ENCODE measurements at places on chromosomes 4 and X. TPM values are rescaled to one million over a fixed set of nuclear protein-coding genes. Genes with fewer than 3 reads are reported as not detected.
A peak's percentile ranks its signal among the peaks of the same experiment; 100 is the strongest.

GRCh38 chrX:121254336-121254735 lies 206.9 kb downstream of the GLUD2 start:
- DNase-seq: no peak

DNA sequence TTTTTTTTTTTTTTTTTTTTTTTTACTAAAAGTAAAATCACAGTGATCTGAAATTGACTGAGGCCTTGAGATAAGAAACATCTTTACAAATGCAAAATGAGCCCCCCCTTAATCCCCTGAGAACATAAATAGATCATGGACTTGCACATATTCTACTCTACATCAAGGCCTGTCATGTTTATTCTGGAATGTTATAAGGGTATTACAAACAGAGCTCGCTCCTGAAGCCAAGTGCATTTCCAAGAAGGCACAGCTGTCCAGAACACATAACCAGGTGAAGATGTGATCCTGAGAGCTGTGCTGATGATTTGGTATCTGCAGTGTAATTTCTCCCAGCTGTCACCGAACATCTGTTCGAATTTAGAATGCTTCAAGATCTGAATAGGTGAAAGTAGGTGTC lies 384.5 kb downstream of the GPAT3 start:
- DNase-seq: no peak

DNA sequence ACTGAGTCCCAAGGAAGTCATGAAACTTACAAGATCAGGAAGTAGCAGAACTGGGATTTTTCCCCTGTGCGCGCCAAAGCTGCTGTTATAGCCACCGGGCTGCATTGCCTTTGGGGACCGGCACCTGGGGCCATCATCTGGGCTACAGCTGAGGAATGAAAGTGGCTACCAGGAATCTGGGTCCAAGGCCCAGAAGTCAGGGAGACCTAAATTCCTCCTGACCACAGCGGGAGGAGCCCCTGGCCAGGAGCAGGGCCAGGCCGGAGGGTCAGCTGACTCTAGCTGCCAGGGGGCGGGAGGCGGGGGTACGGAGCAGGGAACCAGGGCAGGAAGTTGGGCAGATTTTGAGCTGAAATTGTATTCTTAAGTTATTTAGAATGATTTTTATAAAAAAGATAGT lies 242.4 kb downstream of the EVC2 start:
- DNase-seq: no peak

DNA sequence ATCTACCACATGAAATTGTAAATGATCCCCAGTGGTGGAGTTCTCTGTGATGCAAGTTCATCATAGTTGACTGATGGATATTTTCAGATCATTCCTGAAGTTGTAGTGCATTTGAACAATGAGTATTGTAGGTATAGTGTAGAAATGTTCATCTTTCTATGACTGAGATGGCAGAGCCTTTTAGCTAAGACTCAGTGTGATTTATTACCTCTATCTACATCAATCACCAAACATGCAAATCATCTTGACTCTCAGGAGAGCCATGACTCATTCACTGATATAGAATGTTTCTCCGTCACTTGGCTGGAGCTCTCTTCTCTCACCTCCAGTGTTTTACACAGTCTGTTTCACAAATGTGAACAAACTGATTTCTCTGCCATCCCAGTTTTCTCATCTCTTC lies 392.6 kb downstream of the IL1RAPL1 start:
- DNase-seq: no peak

DNA sequence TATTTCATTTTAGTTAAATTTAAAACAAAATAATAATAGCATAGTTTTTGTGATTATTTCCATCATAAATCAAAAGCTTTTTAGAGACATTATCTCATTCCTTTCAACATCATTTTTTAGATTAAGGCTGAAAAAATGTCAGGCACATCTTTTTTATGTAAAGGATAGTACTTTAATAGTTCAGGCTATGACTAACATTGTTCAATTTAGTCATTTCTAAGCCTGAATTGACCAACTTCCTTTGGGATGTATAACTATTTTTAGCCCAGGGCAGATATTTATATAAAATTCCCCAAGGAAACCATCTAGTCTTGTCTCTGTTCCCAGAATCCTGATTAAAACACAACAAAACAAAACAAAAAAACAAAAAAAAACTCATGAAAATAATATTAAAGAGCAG lies 145.6 kb upstream of the PCDH18 start:
- no peak for DNase-seq

GRCh38 chrX:12580548-12580947 lies 210.7 kb upstream of the PRPS2 start:
- no peak for DNase-seq

- no peak for DNase-seq
These were observed 81.8 kb downstream of the CPZ start for GRCh38 chr4:8674311-8674885.

- peak; percentile 80 for DNase-seq
These were observed 31.6 kb downstream of the MTHFD2L start for GRCh38 chr4:74189331-74190043.

DNA sequence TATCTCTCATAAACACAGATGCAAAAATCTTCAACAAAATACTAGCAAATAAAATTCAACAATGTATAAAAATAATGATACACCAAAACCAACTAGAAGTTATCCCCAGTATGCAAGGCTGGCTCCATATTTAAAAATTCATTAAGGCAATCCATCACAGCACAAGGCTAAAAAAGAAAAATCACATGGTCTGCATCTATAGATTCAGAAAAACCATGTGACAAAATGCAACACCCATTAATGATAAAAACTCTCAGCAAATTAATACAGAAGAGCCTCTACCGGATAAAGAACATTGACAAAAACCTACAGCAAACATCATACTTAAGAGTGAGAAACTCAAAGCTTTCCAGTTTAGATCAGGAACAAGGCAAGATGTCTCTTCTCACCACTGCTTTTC lies 182.6 kb downstream of the COL25A1 start:
- DNase-seq: no peak

DNA sequence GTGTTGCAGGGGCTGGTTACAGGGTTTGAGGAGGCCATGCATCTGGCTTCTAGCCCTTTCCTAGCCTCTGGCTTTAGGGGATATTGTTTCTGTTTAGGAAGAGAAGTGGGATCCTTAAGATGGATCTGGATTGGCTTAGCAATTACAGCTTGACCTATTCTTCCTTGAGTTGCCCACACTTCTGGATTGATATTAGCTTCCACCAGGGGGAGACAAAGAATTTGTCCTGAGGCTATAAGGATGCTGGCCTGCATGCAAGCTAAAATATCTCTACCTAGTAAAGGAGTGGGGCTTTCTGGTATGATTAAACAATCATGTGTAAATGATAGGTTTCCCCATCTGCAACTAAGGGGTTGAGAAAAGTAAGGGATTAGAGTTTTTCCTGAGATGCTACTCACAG lies 117.2 kb downstream of the TEX13C start:
- DNase-seq: no peak

GRCh38 chrX:112759512-112759911 lies 79.8 kb upstream of the LHFPL1 start:
- DNase-seq: peak; percentile 55

DNA sequence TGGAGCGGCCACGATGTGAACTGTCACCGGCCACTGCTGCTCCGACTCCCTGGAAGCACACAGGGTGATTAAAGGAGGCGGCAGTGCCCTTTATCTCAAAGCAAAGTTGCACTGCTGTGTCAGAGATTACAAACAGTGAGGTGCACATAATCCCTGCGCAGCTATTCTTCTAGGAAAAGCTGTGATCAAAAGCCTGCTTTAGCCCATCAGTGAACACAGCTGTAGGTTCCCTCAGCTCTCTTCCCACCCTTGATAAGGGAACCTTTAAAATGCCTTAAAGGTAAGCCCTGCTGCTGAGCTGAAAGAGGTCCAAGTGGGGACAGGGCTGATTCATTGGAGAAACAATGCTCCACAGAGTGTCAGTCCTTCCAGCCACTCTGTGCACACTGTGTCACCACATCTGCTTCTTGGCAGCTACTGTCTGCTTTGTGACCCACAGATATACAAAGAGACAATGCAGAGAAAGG lies 127.6 kb downstream of the EIF4E start:
- no peak for DNase-seq

- DNase-seq: no peak
These were observed 89.5 kb downstream of the ELOVL6 start for GRCh38 chr4:110108960-110109359.

DNA sequence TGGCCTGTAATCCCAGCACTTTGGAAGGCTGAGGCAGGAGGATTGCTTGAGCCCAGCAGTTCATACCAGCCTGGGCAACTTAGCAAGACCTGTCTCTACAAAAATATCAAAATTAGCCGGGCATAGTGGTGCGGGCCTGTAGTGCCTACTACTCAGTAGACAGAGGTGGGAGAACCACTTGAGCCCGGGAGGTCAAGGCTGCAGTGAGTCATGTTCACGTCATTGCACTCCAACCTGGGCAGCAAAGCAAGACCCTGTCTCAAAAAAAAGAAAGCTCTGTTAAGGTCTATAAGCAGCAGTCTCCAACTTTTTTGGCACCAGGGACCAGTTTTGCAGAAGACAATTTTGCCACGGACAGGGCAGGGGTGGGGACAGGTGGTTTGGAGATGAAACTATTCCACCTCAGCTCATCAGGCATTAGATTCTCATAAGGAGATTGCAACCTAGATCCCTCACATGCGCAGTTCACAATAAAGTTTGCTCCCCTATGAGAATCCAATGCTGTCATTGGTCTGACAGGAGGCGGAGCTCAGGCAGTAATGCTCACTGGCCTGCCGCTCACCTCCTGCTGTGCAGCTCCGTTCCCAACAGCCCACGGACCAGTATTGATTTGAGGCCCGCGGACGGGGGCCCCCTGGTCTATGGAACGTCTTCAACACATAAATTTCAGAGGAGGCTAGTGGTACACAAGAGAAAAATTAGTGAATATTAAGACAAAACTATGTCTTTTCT lies 67.9 kb downstream of the KLHL8 start:
- DNase-seq: no peak

- no peak for DNase-seq
These were observed 41.9 kb downstream of the TNIP2 start for GRCh38 chr4:2714061-2714770.

GRCh38 chr4:93779228-93779627 lies 49.3 kb upstream of the ATOH1 start:
- no peak for DNase-seq

FRMPD4 gene
- total RNA-seq: not detected

ADAMTS3 gene
- 6.7 TPM for total RNA-seq

GPAT3 gene
- total RNA-seq: 2.6 TPM

CCNI gene
- total RNA-seq: 371 TPM

SPANXC gene
- total RNA-seq: not detected

ZNF157 gene
- total RNA-seq: not detected

CSAG2 gene
- total RNA-seq: not detected

PDGFRA gene
- 20.7 TPM for total RNA-seq

MRPS18C gene
- total RNA-seq: 60.1 TPM

SRPX2 gene
- total RNA-seq: 1.3 TPM
